Activated T-cell treated with anti-CD3 and anti-CD28 coated beads for 24 hours (primary cell): ENCODE measurements at places on chromosomes 5 and 9.

DNA sequence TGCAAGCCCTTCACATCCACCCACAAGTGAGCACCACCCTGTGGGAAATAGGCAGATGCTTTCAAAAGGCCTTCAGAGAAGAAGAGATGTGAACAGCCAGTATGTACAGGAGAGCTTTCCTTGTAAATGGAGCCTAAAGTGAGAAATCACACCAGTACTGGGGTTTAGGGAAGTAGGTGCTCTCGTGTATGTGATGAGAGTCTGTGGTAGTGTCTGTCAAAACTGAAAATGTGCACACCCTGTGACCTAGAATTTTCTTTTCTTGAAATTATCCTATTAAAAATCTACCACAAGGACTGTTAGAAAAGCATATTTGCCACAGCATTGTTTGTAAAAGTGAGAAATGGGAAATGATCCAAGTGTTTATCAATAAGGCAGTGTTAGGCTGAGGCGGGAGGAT is 16.6 kb downstream of the OTULINL start:
- DNase-seq, result no peak

- no peak for DNase-seq
Observed at GRCh38 chr5:74316064-74316603, 324.4 kb downstream of the ENC1 start.

GRCh38 chr5:3220638-3221288 is 374.9 kb upstream of the IRX1 start:
- no peak for DNase-seq

DNA sequence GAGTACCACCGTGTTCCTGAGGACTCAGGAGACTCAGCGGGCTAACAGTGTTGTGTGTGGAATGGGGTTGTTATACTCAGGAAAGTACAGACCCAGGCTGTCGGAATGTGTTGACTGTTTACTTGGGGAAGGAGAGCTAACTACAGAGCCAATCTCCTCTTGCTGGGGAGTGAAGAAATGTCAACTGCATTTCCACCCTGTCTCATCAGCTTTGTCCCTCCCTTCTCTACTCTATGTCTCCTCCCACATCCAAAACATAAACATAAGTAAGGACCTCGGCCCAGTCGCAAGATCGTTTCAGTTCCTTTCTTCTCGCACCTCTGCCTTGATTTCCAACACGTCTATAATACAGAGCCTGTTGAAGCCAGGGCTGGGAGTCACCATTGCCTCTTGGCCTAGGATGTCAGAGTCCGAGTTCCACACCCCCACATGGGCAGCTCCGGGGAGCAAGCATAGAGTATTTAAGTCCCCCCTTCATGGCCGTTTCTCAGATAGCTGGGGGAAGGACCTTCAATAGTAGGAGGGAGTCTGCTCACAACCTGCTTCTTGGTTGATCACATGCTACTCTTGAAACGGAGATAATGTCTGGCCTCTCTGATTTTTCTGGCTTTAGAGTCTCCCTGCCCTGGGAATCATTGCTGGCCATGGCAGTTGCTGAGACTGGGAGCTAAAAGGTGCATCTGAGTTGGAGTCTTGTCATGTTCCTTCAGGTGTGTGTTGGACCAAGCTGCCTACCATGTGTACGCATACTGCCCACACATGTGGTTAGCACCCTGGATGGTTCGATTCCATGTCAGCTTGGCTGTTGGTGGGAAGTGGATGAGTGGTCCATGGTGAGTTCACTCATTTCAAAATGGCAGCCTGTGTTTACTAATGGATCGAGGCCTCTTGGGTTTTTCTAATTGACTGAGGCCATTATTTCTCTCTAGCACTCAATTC is 147.3 kb downstream of the MTX3 start:
- no peak for DNase-seq

DNA sequence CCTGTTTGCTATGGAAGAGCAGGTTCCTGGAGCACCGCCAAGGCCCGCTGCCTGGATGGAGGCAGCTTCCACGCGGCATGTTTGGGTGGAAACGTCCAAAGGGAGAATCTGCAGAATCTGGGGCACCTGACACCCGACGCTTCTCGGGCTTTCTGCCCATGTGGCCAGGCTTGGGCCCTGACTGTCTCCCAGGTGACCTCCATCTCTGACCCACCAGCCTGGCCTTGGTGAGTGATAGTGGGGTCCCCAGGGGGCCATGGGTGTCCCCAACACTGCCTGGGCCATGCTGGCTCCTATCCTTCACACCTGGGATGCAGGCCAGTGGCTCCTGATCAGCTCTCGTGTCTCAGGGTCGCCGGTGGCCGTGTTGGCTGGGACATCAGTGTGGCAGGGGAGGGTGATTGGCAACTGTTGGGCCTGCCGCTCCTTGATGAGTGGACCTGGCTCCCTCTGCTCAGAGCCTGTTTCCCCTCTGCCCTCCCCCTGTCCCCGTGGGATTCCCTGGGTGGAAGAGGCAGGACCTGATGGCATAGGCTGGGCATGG is 34.0 kb downstream of the GLT6D1 start:
- no peak for DNase-seq

DNA sequence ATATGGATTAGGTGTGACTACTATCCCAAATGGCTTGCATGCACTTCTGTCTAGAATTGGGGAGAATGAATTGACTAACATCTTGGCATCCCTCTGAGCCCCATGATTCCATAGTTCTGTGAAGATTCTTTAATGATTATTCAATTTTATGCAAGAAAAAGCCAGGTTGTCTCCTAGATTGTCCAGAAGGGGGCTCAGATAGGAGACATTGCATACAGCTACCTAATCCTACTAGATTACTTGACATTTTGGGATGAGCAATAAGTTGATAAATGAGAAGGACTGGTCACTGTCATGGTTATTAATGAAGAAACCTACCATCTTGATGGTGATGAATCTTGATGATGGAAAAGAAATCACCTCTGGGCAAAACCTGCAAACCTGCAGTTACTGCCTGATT is 117.0 kb downstream of the CARTPT start:
- DNase-seq, result no peak

DNA sequence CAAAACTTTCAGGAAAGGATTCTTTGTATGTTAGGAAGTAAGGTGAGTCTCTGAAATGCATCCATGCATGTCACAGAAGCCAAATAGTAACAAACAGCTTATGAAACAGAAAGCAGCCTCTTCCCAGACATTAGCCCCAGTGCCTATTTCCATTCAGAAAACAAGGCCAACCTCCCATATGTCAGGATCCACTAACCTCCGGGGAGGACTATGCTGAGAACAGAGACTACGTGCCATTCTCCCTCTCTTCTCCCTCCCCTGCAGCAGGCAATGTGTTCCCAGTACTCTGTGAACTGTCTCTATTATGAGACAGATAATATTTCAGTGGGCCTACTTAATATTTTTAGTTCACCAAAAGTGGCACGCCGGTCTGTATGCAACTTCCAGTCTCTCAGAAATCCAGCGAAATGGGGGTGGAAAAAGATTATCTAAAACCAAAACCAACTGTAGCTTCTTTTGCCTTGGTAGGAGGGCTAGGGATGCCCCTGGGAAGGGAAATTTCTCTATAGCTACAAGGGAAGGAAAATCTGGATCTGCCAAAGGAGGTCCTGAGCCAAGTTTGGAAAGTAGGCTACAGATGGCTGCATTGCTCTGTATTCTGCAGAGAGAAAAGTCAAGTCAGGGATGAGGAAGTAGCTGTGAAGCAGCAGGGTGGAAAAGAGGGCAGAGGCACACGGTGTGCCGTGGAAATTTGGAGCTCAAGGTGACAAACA is 42.0 kb downstream of the VLDLR start:
- no peak for DNase-seq

DNA sequence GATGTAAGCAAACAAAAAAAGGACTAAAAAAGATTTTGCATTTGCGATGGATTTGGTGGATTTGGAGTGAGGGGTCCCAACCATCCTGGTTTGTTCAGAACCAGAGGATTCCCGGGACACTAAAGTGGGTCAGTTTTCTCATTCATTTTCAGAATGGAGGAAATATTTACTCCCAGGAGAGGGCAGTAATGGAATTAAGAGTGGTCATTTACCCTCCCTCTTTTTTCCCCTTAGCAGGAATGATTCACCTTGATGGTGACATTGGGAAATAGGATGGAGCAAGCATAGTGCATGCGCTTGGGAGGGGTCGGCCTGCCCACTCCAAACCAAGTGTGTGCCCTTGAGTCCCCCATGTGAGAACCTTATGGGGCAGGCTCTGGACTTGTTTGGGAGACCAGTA is 164.2 kb upstream of the PUM3 start:
- DNase-seq, result no peak

DNA sequence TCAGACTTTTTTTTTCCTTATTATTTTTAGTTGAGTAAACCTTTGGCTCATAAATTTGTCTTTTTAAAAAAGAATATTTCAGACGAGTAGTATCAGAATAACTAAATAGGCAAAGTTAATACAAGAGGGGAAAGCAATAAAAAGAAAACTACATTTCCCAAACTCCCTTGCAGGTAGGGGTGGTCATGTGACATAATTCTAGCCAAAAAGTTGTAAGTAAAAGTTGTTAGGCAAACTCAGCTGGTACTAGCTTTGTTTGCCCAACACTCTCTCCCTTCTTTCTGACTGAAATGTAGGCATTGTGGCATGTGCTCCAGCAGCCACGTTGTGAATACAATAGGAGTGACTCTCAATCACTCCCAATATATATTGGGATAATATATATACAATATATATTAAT is 20.9 kb downstream of the GIN1 start:
- DNase-seq, result no peak

DNA sequence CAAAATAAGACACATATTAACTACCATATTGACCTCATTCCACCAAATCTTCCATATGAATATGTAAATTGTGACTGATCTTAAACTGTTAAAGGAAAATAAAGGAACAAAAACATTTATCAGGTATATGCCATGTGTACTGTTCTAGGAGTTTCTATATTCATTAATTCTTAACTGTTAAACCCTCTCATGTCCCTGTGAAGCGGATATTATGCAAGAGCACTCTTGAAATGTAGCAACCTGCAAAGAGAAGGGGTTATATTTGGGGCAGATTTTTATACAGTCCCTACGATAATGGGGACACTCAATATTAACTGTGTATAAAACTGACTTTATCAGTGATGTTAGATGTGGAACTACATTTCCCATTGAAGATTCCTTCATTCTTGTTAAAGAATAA is 184.9 kb upstream of the OR13F1 start:
- DNase-seq, result no peak

DNA sequence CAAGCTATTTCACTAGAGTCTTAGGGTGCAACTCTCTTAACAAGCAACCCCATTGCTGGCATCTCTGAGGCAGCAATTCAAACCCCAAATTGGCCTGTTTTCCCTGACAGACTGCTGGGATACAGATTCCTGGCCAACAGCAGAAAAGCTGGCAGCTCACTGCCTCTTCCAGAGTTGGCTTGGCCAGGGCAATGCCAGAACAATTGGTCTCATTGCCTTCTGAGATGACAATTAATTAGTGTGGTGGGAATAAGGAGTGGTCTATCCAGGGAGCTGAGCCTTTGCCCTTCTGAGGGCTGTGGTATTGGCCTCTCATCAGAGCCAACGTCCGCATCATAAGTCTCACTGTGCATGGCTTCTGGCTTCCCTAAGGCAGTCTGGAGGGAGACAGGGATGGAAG is 183.2 kb downstream of the GNAQ start:
- no peak for DNase-seq

DNA sequence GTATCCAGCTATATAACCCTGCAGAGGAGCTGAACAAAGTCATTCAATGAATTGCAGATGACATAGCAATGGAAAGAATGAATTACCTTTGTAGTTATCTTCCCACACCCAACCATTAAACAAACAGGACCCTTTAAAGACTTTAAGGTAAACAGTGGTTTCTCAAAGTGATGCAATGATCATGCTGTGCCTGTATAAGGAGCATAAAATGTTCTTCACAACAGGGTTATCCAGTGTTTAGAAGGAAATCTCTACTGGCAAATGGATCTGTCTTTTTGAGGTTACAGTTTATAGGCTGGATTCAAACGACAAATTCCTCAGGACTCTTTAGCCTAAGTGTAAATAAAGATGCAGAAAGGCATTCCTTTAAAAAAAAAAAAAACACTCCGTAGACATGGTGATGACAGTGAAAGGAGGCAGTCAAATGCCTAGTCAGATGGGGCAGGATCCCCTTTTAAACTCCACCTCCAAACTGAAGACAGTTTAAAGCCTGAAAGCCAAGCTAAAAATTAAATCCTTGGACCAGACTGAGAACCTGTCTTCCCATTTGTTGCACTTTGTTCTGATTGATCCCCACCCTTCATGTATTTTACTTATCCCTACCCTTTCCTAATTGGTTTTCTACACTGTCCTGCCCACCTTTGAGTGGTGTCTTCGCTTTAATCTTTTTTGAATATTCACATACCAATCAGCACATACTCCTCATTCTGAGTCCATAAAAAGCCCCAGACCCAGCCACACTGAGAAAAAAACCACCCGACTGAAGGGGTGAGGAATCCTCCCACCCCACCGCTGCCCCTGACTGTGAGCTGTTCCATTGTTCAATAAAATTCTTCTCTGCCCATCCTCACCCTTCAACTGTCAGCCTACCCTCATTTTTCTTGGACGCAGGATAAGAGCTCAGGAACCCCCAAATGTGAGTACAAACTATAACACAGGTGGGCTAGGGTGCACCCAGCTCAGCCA is 761.3 kb upstream of the DMAC1 start:
- DNase-seq, result no peak

- DNase-seq, result no peak
Observed at GRCh38 chr5:24732184-24732583, 87.4 kb upstream of the CDH10 start.

- no peak for DNase-seq
Observed at GRCh38 chr9:126879288-126879687, 18.8 kb downstream of the ZBTB34 start.

DNA sequence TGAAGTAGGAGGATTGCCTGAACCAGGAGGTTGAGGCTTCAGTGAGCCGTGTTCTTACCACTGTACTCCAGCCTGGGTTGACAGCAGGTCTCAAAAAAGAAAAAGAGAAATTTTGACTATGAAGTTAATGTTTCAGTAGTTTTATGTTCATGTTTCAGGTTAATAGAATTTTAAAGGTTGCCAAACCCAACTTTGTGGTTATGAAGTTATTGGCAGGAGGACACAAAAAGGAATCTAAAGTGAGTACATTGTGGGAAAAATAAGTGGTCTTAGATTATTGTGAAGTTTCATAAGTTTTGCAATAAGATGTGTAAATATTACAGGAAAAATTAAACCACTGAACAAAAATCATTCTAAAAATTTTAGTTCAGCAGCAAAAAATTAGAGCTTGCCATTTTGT is 78.6 kb downstream of the GOLM1 start:
- DNase-seq, result no peak

- no peak for DNase-seq
Observed at GRCh38 chr5:154608531-154609011, 130.5 kb upstream of the HAND1 start.

DNA sequence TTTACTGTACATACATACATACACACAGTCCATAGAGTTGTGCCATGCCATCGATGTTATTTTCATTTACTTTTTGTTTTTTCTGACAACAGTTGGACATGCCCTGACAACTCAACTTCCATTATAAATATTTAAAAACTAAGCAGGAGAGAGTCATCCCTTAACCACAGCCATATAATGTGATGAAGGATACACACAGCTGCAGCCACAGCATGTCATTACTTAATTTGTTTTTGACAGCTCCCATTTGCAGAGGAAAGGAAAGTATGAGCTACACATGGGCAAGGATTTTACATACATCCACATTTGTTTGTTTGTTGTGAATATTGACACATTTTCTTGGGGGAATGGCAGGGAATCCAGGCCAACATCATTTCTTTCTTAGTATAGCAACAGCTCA is 91.5 kb upstream of the TUT7 start:
- no peak for DNase-seq
